CD4-positive, alpha-beta T cell treated with Interleukin-10 for 1 hour (primary cell): ENCODE measurements at places on chromosomes 13 and 19.

DNA sequence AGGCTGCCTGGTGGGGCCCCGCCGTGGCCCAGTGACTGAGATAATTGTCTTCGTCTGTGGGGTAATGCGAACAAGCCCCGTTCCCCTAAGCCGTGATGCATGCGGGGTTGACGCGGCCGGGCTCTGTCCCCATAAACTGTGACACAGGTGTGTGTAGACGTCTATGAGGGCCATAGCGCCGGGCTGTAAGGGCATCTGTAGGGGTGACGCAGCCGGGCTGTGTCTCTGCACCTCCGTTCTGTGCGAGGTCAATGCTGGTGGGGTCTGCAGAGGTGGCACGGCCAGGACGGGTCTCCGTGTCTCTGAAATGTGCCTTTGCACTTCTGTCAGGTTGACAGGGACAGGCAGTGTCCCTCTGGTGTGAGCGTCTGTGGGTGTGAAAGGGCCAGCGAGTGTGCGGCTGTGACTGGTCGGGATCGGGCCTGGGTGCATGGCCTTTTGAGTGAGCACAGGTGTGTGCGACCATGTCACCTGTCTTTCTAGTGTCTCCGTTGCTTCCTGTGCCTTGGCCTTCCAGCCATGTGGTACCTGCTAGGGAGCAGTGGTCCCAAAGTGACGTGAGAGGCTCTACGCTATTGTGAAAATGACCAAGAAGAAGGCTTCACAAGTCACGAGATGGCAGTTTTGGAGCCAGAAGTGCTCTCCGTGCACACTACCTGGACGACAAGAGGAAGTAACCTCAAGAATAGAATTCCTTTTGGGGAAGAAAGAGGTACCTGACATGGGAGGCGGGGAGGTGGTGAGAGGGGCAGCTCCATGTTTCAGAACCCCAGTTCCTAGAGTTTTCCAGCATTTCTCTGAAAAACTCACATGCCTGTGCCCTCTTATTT, 16.4 kb upstream of the ZNF331 start:
- DNase-seq: no peak

DNA sequence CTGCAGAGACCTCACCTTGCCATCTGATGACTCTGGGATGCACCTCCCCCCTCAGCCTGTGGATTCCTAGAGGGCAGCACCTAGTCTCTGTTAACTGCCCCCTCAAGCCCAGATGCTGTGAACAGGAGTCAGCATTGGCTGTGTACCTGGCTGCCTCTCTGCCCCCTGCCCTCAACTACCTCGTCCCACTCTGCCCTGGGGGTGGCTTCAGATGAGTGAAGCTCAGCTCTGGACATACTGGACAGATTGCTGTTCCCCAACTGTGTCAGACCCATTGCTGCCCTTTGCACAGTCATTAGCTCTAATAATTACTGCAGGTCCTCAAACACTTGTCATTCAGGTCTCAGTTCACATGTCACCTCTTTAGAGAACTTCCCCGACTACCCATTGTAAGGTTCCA, 182.1 kb upstream of the TSHZ3 start:
- no peak for DNase-seq

GRCh38 chr13:27638521-27638920, 16.8 kb downstream of the POLR1D start:
- DNase-seq: no peak

- no peak for DNase-seq
These were observed 2.7 kb upstream of the PLIN3 start for GRCh38 chr19:4870025-4870700.

DNA sequence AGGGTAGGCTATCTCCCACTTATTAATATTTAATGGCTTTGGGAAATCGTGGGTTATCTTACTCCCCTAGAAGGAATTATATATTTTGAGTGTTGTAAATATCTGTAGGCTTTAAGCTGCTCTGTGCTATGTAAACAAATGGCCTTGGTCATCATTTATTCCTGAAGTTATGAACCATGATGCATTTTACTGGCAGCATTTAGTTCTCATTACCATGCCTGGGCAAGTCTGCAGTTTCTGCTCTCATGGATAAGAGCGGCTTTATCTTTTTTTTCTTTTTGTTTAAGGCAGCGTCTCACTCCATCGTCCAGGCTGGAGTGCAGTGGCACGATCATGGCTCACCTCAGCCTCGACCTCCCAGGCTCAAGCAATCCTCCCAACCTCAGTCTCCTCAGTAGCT, 156.1 kb downstream of the IRS2 start:
- DNase-seq: no peak

DNA sequence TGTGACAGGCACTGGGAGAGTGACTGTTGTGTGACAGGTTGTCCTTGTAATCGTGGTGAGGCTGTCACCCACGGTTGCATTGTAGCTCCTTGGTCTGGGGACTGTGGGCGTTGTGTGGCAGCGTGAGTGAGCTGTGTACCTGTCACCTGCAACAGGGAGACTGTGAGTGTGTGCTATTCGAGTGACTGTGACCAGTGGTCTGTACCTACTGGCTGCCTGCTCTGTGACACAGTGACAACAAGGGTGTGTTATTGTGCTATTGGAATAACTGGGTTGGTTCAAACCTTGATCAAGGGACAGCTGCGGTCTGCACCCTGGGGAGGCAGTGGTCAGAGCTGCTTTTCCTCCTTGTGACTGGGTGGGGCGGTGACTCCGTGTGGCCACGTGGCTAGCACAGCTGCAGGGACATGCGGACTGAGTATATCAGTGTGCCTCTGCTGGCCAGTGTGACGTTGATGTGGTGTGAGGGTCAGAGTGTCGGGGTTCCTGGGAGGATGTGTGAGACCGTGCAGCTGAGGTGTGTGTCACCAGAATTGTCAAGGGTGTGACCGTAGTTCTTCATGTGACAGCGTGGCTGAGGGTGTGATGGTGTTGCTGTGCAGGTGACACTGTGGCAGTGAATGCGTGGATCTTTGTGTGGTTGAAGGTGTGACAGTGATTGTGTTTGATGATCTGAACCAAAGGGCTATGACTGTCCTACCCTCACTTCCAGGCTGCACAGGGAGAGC, 10.1 kb upstream of the NFIX start:
- DNase-seq: peak; percentile 30

GRCh38 chr19:55400281-55401087, 7.1 kb downstream of the UBE2S start:
- peak; percentile 9 for DNase-seq

- DNase-seq: peak; percentile 13
These were observed 195.6 kb downstream of the GGACT start for GRCh38 chr13:100392709-100393630.

- no peak for DNase-seq
These were observed 121.8 kb downstream of the URI1 start for GRCh38 chr19:30063650-30064347.

DNA sequence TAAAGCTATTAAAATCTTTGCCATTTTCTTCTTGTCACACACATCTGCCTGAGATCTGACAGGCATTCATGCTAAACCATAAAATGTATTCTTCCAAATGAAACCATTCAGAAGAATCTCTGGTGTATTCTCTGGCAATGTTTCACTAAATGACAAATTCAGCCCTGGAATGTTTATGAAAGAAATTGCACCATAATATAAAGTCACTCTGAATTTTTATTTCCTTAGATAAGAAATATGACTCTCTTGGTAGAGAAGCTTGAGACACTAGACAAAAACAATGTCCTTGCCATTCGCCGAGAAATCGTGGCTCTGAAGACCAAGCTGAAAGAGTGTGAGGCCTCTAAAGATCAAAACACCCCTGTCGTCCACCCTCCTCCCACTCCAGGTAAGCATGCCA, 14.3 kb downstream of the OLFM4 start:
- DNase-seq: no peak

DNA sequence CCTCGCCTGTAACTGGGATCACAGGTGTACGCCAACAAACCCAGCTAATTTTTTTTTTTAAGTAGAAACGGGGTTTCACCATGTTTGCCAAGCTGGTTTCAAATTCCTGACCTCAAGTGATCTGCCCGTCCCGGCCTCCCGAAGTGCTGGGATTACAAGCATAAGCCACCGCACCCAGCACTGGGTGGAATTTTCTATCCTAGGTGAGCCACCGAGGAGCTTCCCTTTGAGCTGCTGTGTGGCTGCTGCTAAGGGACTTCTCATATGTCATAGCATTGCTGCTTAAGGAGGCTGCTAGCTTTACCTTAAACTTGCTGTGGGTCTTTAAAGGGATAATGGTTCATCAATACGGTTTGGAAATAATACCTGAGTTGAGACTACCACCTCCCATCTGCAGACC, 2.9 kb upstream of the AMER2 start:
- no peak for DNase-seq

- DNase-seq: no peak
These were observed 16.9 kb upstream of the GTF2F2 start for GRCh38 chr13:45103449-45103848.

DNA sequence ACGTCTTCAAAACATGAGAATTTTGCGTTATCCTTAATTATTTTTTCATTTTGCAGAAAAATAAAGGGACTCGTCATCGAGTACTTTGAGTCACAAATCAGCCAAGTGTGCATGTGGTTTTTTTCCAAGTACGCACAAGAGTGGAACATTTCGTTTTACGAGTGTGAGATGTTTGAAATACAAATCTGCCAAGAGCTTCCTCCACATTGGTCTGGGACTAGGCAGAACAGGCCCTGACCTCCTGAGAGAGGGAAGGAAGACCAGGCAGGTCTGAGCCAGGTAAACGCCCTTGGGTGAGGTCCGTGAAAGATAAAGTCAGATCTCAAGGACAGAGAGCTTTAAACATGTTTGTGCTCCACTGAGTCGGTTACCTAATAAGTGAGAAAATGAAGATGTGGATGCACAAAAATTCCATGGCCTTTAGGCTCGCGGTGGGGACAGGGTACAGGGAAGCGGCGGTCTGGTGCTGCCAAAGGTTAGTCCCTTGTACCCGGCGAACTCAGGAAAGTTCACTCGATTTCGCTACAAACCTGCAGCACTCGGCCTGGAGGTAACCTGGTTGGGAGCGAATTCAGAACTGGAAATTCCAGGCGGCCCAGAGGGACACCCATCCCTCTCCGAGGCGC, 473 bp upstream of the ITM2B start:
- DNase-seq: no peak

- no peak for DNase-seq
These were observed 7.0 kb downstream of the KLF5 start for GRCh38 chr13:73065665-73066340.

- peak; percentile 45 for DNase-seq
These were observed 14.5 kb upstream of the ICAM3 start for GRCh38 chr19:10353793-10354391.

GRCh38 chr13:50014386-50014785, 858 bp upstream of the KCNRG start:
- no peak for DNase-seq

- DNase-seq: no peak
These were observed 38.7 kb upstream of the FLT1 start for GRCh38 chr13:28533441-28534166.

DNA sequence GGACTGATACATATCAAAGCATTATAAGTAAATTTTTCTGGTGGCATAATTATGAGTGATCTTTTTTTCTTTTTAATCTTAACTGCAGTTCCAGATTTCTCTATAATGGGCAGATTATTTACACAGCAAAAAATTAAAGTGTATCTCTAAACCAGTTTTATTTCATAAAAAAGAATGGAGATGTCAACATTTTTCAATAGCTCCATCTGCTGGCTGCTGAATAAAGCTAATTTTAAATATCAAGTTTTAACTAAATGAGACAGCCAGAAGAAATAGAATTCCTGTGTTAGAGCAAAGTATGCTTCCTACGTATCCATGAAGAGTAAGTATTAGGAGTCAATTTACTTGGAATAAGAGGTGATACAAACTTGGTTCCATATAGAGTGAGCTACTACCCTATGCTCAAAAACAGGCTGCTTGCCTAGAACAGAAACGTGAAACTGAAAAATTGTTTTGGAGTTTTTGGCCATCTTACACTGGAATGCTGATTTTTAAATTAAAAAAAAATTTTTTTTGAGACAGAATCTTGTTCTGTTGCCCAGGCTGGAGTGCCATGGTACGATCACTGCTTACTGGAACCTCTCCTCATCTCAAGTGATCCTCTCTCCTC, 5.0 kb upstream of the PDS5B start:
- peak; percentile 39 for DNase-seq

- DNase-seq: no peak
These were observed 1.2 kb upstream of the KATNAL1 start for GRCh38 chr13:30308548-30308947.

GRCh38 chr19:5451494-5451893, 3.7 kb upstream of the ZNRF4 start:
- no peak for DNase-seq

DNA sequence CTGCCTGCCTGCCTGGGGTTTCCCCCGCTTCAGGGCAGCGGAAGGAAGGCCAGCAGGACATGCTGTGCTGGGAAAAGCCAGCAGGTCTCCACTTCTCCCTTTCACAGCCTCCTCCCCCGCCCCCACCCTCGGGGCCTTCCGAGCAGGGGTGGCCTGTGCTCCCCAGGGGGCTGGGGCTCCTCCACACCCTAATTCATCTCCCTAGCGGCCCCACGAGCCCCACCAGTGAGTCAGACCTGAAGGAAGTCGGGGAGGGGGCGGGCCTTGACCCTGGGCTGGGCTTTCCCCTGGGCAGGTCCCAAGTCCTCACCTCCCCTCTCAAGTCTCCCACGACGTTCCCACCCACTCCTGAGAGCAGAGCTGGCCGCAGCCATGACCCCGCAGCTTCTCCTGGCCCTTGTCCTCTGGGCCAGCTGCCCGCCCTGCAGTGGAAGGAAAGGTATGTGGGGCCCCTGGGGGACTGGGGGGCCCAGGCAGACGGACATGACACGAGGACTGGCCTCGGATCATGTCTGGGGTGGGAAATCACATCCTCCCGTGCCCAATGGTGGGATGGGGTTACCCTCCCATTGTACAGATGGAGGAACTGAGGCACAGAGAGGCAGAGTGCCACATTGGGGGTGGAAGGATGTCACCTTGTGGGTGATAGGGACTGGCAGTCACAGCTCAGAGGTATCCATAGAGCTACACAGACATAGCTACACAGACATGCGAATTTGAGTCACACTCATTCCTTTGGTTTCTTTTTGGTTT, at the start of gene EBI3:
Gene EBI3 (plus strand): TSS at position 345 of the 753 bp plus-strand sequence. CDS start 28 bp downstream, at position 373.
- peak; percentile 21 for DNase-seq

DNA sequence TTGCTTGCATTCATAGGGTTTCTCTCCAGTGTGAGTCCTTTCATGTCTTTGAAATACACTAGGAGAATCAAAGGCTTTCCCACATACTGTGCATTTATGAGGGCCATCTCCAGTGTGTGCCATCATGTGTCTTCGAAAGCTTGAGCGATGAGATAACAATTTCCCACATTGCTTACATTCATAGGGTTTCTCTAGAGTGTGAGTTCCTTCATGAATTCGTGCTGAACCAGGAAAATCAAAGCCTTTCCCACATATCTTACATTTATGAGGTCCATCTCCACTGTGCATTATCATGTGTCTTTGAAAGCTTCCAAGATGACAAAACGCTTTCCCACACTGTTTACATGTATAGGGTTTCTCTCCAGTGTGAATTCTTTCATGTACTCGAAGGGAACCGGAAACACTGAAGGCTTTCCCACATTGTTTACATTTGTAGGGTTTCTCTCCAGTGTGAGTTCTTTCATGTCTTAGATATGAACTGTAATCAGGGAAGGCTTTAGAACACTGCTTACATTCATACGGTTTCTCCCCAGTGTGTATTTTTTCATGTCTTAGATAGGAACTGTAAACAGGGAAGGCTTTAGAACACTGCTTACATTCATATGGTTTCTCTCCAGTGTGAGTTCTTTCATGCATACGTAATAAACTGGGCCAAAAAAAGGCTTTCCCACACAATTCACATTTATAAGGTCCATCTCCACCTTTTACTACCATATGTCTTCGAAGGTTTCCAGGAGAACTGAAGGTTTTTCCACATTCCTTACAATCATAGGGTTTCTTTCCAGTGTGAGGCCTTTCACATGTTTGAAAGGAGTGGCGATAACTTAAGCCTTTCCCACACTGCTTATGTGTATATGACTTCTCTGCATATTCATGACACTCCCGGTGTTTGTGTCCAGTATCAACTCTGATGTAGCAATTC, 21.4 kb downstream of the ZNF44 start:
- DNase-seq: no peak
